ENCODE measurements at places on chromosomes 6 and 20.

DNA sequence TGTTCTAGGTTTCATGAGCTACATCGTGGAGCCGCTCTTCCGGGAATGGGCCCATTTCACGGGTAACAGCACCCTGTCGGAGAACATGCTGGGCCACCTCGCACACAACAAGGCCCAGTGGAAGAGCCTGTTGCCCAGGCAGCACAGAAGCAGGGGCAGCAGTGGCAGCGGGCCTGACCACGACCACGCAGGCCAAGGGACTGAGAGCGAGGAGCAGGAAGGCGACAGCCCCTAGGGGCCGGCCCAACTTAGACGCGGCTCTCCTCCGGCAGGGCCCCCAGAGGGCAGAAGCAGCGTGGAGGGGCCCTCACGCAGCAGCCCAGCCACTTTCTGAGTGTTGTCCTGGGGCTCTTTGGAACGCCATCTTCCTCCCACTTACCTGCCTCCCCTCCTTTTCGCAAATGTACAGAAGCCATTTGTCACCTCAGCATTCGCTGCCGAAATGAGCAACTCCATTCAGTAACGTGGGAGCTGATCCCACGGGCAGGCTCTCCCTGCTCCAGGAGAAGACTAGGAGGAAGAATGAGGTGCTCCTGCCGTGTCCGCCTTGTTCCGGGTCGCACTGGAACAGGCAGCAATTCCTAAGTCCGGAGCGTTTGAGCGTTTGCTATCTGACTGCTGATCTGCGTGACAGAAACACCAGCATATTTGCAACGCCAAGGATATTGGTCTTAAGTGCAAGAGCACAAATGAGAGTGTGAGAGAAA, 58.4 kb downstream of the MTFR2 start:
- no peak for DNase-seq

- DNase-seq: no peak
Measured at GRCh38 chr6:43318011-43318410, 9.4 kb upstream of the CRIP3 start.

GRCh38 chr6:148221196-148221979, 121.2 kb upstream of the SASH1 start:
- no peak for DNase-seq

DNA sequence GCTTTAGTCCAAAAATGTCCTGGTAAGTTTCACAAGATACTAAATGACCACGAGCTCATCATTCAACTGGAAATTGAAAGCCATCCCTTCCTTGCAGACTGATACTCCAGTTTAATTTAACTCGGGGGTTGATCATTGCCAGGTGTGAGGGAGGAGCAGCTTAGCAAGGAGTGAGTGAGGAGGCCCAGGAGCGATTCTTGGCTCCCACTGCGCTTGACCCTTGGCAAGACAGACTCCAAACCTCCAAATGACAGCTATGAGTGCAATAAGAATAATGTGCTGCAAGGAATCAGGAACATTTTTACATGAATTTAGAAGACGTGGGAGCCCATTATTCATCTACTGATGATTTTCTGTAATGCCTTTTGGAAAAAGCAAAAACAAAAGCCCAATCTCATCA, 64.9 kb downstream of the LAMA4 start:
- no peak for DNase-seq

DNA sequence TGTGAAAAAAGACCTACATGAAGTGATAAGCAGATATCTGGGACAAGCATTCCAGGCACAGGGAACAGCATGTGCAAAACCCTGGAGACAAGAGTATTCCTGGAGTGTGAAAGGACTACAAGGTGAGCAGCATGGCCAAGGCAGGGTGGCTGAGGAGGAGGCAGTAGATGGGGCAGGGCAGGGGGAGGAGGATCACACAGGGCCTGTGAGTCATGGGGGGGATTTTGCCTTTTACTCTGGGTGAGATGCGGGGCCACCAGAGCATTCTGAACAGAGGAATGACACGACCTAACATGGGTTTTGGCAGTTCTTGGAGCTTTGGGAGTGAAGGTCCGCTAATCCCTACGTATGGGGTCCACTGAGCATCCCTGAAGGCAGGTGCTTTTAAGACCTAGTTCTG, 69.8 kb upstream of the CCN6 start:
- DNase-seq: no peak

DNA sequence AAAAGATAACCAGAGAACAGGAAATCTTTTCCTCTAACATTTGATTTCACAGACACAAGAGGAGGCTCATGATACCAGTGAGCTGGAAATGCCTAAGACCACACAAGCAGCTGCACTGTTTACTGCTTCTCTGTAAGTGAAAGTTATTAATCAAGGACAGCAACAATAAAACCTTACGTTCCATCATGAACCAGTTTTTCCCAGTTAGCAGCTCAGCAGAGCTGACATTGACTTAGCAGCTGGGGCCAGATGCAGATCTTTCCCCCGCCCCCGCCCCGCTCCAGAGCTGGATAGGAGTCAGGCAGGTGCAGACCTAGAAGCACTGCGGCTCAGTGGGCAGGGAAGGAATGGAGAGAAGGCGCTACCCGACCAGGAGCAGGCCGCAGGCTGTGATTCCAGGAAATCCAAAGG, 275.2 kb downstream of the GMDS start:
- no peak for DNase-seq

GRCh38 chr6:41607736-41608135, 30.5 kb upstream of the MDFI start:
- DNase-seq: no peak
